Astrocyte of the cerebellum (primary cell): ENCODE measurements at places on chromosomes 13 and 19.

DNA sequence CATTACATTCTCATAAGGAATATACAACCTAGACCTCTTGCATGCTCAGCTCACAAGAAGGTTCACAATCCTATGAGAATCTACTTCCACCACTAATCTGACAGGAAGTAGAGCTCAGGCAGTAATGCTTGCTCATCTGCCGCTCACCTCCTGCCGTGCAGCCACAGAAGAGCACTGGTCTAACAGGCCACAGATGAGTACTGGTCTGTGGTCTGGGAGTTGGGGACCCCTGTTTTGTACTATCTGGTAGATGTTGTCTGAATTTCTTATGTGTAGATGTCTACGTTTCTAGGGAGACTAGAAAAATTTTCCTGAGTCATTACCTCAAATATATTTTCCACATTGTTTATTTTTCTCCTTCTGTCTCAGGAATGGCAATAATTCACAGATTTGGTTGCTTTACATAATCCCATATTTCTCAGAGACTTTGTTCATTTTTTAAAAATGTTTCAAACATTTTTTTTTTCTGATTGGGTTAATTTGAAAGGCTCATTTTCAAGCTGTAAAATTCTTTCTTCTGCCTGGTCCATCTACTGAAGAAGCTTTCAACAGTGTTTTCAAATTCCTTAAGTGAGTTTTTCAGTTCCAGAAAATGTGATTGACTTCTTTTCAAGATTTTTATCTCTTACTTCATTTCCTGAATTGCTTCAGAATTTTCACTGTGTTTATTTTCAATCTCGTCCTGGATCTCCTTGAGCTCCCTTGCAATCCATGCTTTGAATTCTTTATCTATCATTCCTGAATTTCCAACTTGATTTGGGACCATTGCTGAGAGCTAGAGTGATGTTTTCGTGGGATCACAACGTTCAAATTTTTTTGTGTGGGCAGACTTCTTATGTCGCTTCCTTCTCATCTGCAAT lies 1322.2 kb downstream of the PCDH9 start:
- no peak for DNase-seq

- no peak for DNase-seq
Observed at GRCh38 chr13:107450431-107450830, 764.9 kb downstream of the LIG4 start.

DNA sequence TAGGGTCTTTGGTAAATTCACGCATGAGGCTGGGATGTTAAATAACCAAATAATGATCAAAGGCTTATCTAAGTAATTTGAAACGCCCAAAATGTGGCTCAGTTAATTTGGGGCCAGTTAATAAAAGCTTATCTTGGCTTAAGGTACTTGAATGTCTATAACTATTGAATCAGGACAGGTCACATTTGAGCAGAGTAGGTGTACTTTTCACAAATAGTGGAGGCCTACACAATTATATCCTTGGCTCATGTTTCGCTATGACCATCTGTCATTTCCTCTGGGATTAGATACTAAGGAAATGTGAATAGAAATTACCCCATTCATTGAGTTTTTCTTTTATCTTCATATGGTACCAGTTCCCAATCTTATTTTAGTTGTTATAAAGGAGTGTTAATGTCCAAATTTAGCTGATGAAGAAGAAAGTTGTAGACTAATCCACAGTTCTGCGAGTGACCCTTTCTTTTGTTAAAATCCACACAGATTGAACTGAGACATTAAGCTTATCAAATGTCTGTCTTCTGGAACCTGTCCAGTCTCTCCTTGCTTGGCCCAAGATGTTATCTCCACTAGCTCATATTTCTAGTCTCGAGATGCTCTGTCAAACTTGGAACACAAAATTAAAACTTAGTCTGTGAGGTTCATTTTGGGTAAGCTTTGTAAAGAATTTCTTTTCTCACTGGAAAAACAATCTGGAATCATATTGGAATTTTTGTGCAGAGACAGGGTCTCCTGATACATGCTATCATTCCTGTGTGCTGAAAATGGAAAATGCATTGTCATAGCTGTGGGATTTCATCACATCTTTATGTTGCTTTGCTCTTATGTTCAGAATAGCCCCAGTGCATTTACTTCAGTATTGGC lies 31.0 kb downstream of the SLAIN1 start:
- DNase-seq = no peak

DNA sequence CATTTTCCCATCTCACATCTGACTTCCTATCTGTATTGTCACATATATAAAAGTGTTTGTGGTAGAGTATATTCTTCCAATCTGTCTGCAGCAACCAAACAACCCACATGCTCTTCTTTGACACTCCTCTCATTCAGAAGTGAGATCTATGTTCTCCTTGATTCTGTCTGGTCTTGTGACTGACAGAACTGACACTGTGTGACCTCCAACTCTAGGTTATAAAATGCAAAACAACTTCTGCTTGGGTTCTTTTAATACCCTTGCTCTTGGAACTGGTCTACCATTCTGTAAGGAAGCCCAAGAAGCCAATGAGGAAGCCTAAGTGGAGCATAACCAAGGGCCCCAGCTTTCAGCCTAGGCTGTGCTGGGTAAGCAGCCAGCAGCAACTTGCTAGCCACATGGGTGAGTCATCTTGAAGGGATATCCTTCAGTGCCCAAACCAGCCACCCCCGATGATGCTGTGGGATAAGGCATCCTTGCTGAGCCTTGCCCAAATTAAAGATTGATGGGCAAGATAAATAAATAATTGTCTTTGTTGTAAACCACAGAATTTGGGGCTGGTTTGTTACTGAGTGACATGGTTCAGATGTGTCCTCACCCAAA lies 18.4 kb upstream of the ITM2B start:
- DNase-seq = no peak

DNA sequence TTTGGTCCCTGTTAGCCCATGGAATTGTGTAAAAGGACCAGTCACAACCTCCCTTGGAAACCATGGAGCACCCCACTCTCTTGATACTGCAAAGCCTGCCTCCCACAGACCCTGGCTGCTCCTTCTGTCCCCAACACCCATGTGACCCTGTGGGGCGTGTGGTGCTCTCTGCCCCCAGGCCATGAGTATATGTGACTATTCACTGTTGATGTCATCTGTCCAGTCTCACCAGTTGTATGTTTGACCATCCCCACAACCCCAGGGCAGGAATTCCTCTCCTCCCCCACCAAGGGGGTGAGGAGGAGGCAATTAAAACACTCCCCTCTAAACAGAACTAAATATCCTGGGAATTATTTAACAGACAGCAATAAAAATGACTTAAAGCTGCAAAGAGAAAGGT lies 35.2 kb downstream of the KCTD15 start:
- DNase-seq = no peak

DNA sequence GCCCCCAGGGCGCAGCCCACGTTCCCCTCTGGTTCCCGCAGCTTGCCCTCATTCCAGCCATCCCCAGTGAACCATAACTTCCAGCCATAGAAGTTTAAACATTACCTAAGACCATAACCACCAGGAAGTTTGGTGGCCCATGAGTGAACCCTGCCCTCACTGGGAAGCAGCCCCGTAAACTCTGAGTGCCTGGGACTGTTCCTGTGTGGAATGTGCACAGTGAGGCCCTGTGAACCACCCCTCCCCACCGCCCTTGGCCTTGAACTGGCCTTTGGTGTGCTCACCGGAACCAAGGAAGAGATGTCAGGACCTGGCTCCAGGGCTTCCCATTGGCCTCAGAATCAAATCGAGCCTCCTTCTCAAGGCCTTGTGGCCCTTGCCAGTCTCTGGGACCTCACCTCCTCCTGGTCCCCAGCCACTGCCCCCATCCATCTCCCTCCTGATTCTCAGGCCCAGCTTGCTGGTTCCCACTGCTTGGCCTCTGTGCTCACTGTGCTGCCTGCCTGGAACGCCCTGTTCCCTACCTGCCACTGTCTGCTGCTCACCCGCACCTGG lies 46.5 kb downstream of the DNM2 start:
- no peak for DNase-seq

- no peak for DNase-seq
Observed at GRCh38 chr13:42984691-42985090, 7.3 kb downstream of the EPSTI1 start.

GRCh38 chr13:21383090-21383489 lies 76.0 kb downstream of the ZDHHC20 start:
- DNase-seq = no peak

DNA sequence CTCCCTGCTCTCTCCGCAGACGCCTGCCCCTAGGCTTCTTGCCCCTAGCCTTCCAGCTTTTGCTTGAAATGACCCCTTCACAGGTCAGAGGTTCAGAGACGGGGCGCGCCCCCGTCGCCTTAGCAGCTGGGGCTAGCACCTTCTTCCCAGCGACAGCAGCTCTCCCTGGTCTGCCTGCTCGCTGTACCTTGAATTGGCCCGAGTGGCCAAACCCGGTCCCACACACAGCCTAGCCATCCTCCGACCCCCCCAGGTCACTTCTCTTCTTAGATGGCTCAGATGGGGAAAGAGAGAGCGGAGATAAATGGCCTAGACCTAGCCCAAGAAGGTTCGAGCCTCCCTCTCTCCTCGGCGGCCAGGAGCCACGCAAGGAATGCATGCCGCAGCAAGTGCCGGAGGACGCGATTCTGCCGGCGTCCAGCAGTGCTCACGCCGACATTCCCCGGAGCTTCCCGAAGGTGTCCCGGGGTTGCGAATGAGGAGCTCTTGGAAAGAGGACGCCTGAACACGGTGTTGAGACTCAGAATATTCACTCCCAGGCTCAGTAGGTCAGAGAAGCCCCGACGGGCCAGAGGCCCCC lies 1.3 kb downstream of the CDX2 start:
- no peak for DNase-seq

DNA sequence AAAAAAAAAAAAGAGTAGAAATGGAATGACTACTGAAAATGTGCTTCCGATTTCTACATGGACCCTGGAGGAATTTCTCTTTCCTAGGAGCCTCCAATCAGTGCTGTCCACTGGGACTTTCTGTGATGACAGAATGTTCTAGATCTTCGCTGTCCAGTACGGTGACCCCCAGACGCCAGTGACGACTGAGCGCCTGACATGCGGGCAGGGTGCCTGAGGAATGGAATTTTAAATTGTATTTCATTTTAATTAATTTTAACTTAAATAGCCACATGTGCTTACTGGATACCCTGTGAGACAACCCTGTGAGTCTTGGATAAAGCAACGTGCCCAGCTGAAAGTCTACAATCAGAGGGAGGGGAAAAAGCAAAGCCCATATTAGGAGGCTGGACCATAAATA lies 4.1 kb upstream of the TLE6 start:
- DNase-seq = no peak

- DNase-seq = no peak
Observed at GRCh38 chr13:85287528-85287927, 511.7 kb downstream of the SLITRK6 start.
